Activated T-cell treated with anti-CD3 and anti-CD28 coated beads for 24 hours (primary cell): ENCODE measurements at places on chromosomes 4 and X.

GRCh38 chr4:65023883-65024670, 614.8 kb upstream of the TECRL start:
- DNase-seq, result no peak

GRCh38 chr4:21195682-21196081, 495.4 kb downstream of the PACRGL start:
- no peak for DNase-seq

- DNase-seq, result peak; percentile 10
Observed at GRCh38 chr4:4762909-4763821, 96.3 kb upstream of the MSX1 start.

GRCh38 chr4:107647591-107647990, 72.4 kb downstream of the PAPSS1 start:
- DNase-seq, result no peak

DNA sequence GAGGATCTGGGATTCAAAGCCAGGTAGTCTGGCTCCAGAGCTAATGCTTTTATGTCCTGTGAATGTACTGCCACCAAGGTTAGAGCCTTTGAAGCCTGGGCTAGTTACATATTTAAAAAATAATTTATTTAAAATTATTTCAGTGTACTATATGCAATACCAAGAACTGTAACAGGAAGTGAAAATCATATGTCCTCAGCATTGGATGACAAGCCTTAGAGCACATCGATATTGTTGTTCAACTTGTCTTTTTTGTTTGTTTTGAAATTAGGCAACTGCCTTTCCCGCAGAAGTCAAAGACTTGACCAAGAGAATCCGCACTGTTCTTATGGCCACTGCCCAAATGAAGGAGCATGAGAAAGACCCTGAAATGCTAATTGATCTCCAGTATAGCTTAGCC, 73.1 kb upstream of the IL13RA1 start:
- DNase-seq, result no peak

DNA sequence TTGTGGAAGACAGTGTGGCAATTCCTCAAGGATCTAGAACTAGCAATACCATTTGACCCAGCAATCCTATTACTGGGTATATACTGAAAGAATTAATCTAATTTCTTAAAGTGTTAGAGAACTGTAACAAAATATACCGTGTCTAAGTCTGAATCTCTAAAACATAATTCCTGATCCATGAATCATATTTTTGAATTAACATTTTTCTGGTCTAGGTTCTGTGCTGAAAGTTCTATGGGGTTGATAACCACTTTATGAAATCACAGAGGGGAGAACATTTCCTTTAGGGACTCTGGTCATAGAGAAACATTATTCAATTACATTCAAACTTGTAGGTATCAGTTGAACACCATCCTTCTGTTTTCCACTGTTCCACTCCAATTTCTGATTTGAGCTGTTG, 91.9 kb upstream of the ETNPPL start:
- DNase-seq, result no peak

GRCh38 chrX:31228909-31229308, 157.1 kb upstream of the FTHL17 start:
- DNase-seq, result no peak

DNA sequence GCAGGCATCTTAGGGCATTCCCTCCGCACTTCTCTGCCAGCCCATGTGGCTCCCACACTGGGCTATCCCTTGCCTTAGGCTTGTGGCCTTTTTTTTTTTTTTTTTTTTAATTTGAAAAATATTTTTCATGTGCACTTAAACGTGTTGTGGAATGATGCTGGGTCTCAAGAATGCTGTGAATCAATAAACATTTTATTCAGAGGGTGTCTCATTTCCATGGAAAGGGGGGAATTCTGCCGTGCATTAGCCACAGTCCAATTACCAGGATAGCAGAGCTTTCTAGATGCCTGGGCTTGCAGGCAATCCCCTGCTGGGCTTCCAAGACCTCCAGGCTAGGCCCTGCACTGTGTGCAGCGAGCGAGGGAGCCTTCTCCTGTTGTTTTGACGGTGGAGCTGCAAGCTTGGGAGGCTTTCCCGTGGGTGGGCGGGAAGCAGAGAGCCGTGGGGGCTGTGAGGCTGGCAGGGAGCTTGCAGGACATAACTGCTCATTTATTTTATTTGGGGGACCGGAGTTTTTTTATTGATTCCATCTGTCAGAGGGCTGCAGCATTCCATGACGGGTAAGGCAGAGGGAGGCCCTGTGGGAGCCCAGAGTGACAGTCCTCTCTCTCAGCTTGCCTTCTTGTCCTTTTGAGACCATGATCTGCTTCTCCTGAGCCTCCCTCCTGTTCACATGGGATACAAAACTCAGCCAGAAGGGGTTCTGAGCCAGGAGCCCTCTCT, 2.6 kb upstream of the CPZ start:
- DNase-seq, result no peak

DNA sequence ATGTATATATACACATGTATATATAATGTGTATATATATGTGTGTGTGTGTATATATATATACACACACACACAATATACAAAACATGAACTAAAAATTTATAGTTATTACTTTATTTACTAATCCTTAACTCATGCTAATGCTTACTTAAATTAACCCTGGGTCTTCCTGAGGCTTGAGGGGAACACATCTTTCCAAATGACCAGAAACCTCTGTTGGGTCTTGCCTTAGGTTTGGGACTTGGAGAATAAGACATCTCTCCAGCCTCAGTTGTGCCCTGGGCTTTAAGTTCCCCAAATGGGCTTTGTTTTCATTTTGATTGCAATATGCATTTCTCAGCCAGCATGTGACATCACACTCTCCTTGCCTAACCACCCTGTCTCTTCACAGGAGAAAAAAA, 7.7 kb downstream of the GEMIN8 start:
- no peak for DNase-seq

GRCh38 chr4:55801498-55801897, 18.1 kb upstream of the EXOC1L start:
- no peak for DNase-seq

DNA sequence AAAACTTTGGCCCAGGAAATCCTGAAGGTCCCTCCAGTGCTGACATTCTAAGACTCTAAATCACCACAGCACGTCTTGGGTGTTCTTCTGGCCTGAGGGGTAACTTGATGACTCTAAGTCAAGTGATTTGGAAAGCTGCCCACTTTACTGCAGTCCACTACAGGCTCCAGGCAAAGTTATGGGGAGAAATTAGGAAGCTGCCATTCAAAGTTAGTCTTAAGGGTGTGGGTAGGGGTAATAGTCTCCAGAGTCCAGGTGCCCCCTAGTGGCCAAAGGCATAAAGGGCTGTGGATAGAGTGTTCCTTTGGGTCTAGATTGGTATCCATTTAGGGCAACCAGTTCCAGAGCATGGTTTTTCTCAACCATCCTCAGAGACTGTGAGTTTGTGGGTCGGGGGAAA, 38.7 kb upstream of the SLC16A2 start:
- peak; percentile 32 for DNase-seq

DNA sequence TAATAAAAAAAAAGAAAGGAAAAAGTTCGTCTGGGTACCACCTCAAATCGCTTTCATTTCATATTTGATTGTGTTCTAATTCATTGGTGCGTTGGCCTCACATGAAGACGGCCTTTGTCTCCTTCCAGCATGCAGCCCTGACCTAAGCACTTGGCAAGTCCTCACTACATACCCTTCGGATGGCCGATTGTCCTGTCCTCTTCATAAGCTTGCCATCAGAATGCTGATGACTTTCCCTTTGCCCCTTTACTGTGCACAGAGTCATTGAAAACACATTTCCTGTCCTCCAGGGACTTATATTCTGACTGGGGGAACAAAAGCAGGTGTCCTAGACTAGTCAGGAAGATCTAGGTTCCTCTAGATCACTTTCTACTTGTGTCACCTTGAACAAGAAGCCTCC, 43.0 kb downstream of the RTL5 start:
- DNase-seq, result no peak

GRCh38 chr4:45621971-45622370, 501.9 kb downstream of the GABRG1 start:
- DNase-seq, result no peak

- DNase-seq, result no peak
Observed at GRCh38 chr4:67459164-67459563, 86.1 kb downstream of the CENPC start.

DNA sequence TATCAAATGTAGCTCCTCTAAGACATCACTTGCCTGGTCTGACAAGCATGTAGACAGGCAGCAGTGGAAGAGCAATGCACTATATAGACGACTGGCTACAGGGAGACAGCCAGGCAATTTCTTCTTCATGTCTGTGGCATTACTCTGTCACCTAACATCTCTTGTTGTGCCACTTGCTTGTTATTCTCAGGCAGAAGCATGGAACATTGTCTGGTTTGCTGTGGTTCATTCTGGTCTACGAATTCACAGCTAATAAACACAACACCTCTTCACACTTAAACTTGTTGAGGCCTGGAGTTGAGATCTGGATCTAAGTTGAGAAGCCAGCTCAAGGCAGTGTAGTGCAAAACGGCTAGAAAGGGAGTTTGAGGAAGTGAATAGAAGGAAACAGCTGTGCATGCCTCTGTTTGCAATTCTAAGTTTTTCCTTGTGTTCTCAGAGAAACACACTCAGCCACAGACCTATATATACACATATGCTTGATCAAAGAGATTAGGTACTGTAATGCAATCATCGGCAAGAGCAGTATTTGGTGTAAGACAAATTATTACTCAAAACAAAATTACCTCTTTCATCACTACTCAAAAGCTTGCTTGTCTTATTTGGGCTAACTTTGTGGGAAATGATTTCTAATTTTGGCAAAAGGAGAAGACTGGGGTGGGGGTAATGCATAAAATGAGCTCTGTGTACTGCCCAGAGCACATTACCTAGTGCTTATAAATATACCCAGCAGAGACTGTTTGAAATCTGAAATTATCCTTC, 243.8 kb downstream of the PPP3CA start:
- DNase-seq, result no peak

DNA sequence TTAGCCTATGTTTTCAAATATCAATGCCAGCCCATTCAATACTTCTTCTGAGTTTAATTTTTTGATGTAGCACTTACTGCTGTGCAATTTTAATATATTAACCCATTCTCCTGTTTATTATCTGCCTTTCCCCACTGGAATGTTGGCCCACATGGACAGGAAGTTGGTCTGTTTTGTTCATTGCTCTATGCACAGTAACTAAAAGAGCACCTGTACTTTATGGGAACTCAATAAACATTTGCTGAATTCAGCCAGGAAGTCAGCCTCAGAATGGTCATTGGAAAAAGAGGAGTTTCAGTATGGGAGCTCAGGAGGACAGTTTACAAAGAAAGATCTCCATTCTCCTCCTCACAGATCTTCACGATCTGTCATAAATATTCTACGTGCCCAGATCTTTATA, 510.5 kb upstream of the AGA start:
- DNase-seq, result no peak

- DNase-seq, result no peak
Observed at GRCh38 chr4:58732973-58733372, 1622.8 kb upstream of the IGFBP7 start.

DNA sequence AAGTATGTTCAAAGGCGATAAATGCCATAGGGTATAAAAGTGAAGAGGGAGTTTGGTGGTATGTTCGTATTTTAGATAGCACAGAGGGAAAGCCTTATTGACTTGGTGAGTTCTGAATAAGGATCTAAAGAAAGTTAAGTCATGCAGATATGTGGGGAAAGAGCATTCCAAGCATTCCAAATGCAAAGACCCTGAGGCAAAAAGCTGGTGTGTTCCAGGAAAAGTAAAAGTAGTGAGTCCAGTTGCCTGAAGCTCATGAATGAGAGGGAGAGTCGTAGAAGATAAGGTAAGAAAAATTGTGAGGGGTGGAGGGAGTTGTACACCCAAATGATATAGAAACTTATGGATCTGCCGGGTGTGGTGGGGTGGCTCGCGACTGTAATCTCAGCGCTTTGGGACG, 426.7 kb downstream of the RPA4 start:
- no peak for DNase-seq

GRCh38 chr4:35216636-35217035, 1027.7 kb downstream of the ARAP2 start:
- DNase-seq, result no peak

DNA sequence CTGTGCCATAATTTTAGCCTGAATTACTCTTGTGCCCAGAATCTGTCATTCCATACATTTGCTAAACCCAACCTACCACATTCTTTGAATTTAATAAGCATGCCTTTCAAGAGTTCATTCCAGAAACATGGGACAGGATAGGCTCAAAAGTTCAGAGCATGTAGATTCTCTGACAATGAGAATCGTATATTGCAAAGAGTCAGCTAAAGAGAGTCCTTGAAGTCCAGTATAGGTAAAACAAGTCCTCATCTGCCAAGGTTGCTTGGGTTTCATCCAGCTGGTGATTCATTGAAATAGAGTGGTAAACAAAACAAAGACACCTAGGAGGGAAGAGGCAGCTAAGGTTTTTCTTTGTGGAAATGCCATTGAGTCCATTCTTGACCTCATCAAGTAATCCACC, 249.3 kb upstream of the DIPK2B start:
- DNase-seq, result no peak

DNA sequence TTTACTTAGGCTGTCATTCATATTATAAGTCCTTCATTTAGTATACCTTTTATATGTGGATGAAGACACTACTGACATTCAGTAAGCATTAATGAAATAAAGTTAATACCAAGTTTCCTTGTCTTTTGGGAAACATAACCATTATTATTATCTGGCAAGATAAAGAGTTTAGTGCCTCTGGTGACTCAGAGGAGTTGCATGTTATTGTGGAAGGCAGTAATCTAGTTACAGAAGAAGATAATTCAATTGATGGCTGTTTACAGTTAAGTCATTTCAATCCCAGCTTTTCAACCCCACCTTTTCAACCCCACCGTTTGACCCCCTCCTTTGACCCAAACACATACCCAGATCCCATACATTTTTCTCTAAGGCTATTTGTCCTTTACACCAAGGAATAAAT, 143.8 kb downstream of the FANCB start:
- DNase-seq, result no peak

DNA sequence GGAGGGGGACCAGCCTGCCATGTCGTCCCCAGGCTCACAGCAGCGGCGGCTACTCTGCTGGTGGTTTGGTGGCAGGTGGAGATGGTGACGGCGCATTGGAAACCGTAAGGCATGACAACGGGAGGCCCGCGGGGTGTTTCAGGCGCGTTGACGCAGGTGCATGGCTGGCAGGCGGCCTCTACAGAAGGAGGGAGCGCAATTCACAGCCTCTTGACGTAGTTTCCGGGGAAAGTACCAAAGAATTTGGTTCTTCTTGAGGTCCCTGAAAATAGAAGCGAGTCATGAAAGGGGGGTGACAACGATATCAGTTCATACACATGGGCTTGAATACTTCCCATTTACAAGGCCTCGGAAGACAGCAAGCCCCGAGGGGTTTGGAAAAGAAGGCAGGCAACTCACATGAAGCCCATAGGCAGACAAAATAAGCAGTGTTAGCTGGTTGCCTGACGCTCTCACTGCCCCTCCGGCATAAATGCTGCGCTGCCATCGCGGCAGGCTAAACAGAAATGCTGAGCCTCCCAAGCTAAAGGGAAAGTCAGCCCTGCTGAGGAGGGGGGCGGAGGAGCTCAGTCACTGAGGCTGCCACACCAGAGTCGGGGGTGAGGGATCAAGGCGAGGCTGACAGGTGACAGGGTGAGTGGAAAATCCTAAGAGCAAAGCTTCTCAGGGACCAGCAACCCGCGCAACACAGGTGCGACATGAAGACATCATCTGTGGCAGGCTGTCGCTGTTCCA, 52.3 kb upstream of the PDLIM3 start:
- peak; percentile 72 for DNase-seq
